ENCODE measurements at places on chromosomes 6 and 20. TPM values are rescaled to one million over a fixed set of nuclear protein-coding genes. Genes with fewer than 3 reads are reported as not detected.

TRIM15 gene
- not detected for total RNA-seq

GRCh38 chr6:100353276-100354015, 111.3 kb downstream of the SIM1 start:
- no peak for DNase-seq

GRCh38 chr20:63257629-63258028, 3.4 kb upstream of the NKAIN4 start:
- no peak for DNase-seq

DNA sequence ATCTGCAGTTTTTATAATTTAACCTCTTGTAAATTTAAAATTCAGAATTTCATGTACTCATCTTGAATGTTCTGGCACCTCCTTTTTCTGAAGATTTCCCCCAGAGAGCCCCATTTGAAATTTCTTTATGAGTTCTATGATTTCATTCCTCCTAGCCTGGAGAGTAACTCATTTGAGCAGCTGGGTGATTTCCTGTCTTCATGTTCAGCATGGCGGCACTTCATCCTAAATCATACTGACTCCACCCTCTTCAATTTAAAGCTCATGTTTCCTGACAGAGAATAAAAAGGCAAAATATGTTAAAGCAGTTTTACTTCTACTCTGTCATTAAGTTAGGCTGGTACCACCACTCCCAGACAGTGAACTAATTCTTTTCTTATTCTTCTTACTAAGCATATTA, 250.9 kb upstream of the POU3F2 start:
- no peak for DNase-seq

GRCh38 chr20:58909585-58909984, 57.1 kb downstream of the GNAS start:
- no peak for DNase-seq

DNA sequence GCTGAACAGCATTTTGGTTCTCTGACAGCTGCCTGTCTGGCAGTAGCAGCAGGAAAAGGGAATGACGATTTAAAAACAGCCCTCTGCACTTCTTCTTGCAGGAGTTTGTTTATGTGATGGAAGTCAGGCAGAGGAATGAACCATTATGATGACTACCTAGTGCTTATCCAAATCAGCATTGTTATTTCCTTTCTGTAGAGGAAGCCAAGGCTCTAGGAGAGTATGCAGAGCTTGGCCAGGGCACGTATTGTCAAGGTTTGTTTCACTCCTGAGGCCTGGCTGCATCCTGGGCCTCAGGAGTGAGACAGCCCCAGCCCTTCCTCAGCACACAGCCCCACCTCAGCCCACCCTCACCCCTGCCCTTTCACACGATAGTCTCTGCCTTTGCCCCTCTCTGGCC, 68.5 kb downstream of the FAM229B start:
- DNase-seq = no peak

DNA sequence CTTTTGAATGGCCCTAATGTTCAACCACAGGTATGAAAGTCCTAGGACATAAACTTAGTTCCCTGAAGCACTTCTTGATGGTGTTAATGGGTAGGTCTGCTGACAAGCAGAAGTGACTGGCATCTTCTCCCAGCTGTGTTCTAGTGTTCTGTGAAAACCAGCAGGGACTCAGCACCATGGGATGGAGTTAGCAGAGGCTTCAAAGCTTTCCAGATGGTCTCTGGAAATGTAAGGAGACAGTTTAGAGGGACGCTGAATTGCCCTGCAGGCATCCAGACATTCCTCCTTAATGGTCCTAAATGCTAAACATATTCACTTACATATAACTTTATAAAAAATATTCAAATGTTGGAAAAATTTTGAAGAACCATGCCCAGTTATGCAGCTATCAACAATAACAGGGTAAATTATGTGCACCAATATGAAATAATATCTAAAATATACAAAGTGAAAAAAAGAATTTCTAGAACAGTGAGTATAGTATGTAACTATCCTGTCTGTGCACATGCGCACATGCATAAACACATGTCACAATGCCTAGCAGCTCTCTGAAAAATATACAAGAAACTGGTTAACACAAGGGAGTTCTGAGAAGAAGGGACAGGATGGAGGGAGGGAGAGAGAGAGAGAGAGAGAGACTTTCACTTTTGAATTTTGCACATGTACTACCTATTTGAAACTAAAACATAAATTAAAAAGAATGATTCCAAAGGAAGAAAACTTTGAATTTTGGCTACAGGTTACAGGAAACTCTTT, 87.2 kb downstream of the PRDM1 start:
- DNase-seq = no peak
